ENCODE measurements at places on chromosomes 4 and X.
A peak's percentile ranks its signal among the peaks of the same experiment; 100 is the strongest.

DNA sequence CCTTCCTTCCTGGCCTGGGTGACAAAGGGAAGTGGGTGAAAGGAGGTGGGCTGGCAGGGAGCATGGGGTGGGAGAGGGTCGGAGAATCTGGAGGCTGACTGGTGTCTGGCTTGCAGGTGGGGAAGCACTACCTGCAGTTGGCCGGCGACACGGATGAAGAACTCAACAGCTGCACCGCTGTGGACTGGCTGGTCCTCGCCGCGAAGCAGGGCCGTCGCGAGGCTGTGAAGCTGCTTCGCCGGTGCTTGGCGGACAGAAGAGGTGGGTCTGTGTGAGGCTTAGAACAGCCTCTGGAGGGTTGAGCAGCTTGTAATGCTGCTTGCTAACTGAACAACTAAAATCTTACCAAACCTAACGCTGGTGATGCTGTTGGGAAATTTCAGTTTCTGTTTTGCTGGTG lies 19.2 kb downstream of the WFS1 start:
- DNase-seq: no peak

GRCh38 chr4:173943547-173943946 lies 339.9 kb downstream of the FBXO8 start:
- peak; percentile 66 for DNase-seq

DNA sequence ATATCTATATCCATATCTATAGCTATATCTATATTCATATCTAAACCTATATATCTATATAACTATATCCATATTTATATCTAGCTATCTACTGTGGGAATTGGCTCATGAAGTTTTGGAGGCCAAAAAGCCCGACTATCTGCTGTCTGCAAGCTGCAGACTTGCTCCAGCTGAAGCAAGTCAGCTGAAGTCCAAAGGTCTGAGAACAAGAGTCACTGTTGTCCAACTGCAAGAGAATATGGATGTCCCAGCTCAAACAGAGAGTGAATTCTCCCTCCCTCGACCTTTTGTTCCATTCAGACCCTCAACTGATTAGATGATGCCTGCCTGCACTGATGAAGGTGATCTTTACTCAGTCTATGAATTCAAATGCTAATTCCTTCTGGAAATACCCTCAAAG lies 63.3 kb upstream of the VCX start:
- no peak for DNase-seq

- DNase-seq: no peak
Observed at GRCh38 chr4:86910820-86911684, 18.8 kb upstream of the C4orf36 start.

DNA sequence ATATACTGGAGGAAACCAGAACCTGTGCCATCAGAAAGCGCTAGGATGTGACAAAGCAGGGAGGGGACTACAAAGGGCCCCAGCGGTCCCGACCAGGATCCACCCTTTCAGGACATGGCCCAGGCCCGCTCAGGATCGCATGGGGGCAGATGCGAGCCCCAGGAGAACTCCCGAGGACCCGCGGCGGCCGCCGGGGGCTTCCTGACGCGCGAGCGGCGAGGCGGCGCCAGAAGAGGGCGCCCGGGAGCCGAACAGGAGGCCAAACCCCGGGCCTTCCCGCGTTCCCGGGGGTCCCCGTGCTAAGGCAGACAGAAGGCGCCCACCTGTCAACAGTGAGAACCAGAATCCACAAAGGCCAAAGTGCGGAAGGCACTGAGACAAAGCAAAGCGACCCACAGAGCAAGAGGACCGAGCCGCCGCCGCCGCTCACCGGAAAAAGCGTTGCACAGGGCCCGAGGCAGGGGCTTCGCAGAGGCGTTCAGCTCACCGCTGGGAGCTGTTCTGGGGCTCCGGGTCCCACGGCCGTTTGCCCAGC lies 7.3 kb upstream of the OPN1LW start:
- peak; percentile 55 for DNase-seq

GRCh38 chr4:152815078-152815477 lies 35.3 kb downstream of the ARFIP1 start:
- no peak for DNase-seq

DNA sequence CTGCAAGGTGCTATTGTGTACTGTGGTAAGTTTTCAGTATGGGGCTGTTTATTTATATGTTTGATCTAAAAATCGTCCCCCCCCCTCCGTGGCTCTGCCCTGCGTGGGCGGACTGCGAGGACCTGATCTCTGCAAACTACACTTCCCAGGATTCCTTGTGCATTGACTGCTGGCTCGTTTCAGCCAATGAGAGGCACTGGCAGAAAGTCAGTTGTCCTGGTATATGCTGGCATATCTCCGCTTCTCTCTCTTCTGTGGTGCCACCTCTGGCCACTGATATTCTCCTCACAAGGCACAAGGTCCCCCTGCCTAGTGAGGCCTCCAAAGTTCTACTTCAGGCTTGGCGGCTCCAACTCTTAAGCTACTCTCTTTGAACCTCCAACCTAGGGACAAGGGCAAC lies 168.8 kb upstream of the ZFP42 start:
- DNase-seq: no peak

GRCh38 chr4:1417522-1418390 lies 11.5 kb upstream of the NKX1-1 start:
- DNase-seq: no peak

GRCh38 chr4:180542445-180543100 lies 1700.6 kb upstream of the TENM3 start:
- DNase-seq: peak; percentile 81

GRCh38 chr4:70705183-70706043 lies 16.4 kb upstream of the RUFY3 start:
- DNase-seq: peak; percentile 83

- no peak for DNase-seq
Observed at GRCh38 chr4:189053621-189054020, 887.1 kb upstream of the FRG1 start.

- no peak for DNase-seq
Observed at GRCh38 chr4:16779028-16779675, 119.3 kb downstream of the LDB2 start.

- no peak for DNase-seq
Observed at GRCh38 chr4:60847614-60848013, 352.5 kb upstream of the ADGRL3 start.

DNA sequence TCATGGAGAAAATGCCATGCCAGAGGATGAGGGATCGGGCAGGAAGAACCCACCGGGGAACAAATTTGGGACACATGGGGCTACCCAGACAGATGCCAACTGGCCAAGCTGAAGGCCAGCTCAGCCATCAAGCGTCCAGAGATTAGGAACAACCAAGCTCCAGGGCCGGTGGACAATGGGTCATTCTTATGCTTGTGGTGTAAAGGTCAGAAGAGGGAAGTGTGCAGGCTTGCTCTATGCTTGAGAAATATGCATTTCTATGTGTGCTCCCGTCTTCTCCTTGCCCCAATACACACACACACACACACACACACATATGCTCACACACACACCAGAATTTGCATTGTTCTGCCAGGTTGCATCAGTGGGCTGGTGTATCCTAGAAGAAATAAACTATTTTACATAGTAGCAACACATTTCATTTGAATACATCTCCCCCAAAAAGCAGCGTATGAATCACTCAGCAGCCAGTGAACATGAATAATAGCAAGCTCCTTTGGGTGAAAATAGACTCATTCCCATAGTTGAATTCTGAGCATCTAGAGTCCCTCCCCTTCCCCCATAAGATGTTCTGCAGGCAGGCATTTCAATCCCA lies 201.9 kb upstream of the PPARGC1A start:
- DNase-seq: no peak

DNA sequence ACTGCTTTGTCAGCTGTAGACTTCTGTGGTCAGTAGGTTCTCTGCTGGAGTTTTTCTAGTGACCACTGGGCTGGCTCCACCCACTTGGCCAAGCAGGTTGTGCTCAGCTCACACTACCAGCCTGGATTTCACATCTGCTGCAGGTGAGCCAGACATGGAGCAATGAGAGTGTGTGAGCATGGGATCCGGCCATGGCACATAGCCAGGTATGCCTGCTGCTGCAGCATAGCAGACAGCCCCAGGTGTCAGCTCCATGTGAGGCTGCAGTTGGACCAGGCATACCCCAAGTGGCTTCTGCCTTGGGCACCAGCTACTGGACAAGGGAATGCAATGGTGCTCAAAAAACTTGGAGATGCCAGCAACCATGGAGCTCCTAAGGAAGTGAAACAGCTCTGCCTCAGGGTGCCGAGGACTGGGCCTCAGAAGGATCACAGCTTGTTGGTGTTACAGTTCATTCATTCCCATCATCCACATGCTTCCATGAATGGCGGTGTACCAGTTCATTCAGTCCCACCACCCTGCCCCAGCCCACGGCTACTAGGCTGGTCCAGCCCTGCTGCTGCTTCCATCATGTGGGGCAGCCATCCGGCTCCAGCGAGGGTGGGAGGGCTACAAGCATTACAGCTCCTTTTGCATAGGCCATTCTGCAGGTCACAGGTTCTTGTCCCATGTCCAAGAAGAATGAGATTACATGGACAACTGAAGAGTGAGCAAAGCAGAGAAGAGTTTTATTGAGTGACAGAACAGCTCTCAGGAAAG lies 389.1 kb upstream of the PCDH7 start:
- DNase-seq: no peak

DNA sequence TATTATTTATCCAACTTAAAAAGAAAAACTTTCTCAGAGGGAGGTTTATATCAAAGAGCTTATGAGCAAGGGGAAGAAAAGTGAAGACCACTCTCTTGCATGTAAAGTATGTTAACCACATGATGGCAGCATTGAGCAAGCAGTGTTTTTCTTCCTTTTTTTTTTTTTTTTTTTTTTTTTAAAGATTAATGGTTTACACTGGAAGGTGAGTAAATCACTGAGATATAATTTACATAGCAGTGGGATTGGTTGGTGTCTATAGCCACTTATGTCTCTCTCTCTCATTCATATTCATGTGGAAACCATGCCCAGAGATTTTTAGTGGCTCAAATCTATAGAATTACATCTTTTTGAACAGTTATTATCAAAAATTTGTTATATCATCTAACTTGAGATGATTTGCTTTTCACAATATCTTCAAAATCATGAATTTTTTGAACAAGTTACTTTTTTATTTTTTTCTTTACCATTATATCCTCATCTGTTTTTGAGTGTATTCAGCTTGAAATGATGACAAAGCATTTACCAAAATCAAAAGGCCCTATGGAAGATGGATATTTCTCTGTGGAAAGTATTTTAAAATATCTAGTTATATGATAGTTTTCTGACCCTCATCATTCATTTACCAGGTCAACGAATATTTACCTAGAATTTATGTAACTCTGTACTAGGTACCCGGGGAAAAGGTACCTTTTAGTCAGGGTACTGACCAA lies 31.6 kb downstream of the MTHFD2L start:
- DNase-seq: peak; percentile 83

GRCh38 chrX:131225078-131225477 lies 64.0 kb downstream of the IGSF1 start:
- peak; percentile 10 for DNase-seq

- peak; percentile 86 for DNase-seq
Observed at GRCh38 chrX:46704767-46705386, 54.0 kb downstream of the SLC9A7 start.

- DNase-seq: no peak
Observed at GRCh38 chrX:117973110-117973807, 143.4 kb downstream of the KLHL13 start.

DNA sequence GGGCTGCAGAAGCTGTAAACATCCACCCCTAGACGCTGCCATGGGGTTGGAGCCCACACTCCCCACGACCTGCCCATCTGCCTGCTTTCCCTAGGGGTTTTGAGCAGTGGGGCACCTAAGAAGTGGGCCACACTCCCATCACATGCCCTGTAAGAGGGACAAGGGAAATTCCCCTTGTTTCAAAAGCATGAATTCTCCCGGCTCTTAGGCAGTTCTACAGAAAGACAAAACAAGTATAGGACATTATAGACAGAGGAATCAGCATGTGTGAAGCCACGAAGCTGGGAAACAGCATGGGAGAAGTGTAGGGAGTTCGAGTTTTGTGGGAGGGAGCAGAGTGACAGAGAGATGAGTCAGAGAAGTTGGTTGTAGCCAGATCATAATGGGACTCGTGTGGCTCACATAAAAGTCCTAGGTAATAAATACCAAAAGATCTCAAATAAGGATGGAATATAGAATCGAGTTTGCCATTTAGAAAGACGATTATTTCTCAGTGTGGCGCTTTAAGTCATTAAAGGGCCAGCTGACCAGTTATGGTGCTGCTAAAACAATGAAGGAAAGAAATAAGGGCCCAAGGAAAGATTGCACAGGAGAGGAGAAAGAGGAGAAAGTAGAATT lies 23.9 kb downstream of the APOO start:
- peak; percentile 42 for DNase-seq

- DNase-seq: no peak
Observed at GRCh38 chrX:40331762-40332161, 234.0 kb upstream of the BCOR start.

- DNase-seq: no peak
Observed at GRCh38 chr4:152007111-152007510, 246.3 kb upstream of the GATB start.

DNA sequence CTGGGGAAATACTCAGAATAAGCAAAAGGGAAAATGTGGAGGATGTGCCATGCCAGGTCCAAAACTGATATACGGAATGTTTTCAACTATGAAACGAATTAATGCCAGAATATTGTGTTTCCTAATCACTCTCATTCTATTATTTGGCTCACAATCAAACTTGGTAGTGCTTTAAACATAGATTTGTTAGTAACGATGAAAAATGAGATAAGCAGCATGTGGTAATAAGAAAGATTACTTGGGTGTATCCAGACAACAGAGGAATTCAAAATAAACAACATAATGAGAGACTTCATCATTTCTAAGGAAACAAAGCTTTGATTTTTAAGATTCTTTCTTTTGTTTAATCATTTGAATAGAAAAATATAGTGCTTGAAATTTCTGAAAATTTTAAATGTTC lies 237.3 kb downstream of the TACR3 start:
- DNase-seq: no peak

DNA sequence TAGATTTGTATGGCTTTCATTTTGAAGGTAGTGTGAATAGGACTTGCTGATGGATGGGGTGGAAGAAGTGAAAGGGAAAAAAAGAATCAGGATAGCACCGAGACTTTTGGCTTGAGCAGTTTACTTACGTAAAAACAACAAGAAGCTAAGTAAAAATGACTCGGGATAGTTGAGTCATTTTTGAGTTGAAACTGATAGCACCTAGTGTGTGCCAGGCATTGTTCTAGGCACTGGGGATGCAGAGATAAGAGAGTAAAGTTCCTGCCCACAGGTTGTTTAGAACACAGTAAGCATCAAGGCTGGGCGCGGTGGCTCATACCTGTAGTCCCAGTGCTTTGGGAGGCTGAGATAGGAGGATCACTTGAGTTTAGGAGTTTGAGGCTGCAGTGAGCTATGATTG lies 34.7 kb downstream of the ADD1 start:
- no peak for DNase-seq

- no peak for DNase-seq
Observed at GRCh38 chrX:95057341-95057740, 1383.3 kb downstream of the FAM133A start.

All from OCI-M1 (cell line).